ENCODE measurements at places on chromosomes 6 and 20.

GRCh38 chr20:39853636-39854035 is 835.4 kb downstream of the MAFB start:
- no peak for DNase-seq

- no peak for DNase-seq
Measured at GRCh38 chr6:119267126-119267905, 82.2 kb downstream of the MAN1A1 start.

- DNase-seq: no peak
Measured at GRCh38 chr6:168496997-168497331, 56.0 kb downstream of the SMOC2 start.

GRCh38 chr6:105458551-105458950 is 55.7 kb upstream of the PREP start:
- DNase-seq: no peak

- DNase-seq: no peak
Measured at GRCh38 chr6:145454006-145454405, 281.3 kb downstream of the EPM2A start.

- no peak for DNase-seq
Measured at GRCh38 chr20:39462416-39462945, 500.3 kb downstream of the DHX35 start.

GRCh38 chr6:149983145-149983544 is 19.4 kb downstream of the ULBP1 start:
- DNase-seq: no peak

DNA sequence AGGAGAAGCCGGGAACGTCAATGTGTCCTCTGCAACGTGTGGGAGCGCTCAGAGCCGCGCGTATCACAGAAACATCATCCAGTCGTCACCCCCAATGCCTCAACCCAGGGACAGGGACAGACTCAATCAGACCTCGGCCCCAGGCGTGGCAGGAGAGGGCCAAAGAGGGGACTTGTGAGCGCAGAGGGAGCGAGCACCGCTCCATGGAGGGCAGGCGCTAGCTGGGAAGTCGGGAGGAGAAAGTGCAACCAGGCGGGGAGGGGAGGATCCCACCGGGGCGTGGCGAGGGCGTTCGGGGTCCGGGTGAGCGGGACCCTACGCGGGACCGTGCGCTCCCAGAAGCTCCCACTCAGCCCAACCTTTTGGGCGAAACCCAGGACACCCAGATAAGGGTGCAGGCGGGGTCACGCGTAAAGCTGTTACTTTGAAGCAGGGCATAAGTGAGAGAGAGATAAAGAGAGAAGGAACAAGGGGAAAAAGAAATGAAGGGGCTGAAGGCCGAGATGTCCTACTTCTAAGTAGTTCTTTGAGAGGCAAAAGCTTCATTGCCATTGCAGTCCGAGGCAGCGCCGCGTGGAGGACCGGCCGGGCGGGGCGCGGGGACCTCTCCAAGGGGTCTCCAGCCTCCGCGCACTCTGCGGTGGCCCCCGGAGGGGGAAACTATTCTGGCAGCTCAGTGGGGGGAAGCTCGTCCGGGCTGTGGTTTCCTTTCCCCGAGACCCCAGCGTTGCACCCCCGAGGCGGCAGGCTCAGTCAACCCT is 862 bp upstream of the SOBP start:
- DNase-seq: no peak

DNA sequence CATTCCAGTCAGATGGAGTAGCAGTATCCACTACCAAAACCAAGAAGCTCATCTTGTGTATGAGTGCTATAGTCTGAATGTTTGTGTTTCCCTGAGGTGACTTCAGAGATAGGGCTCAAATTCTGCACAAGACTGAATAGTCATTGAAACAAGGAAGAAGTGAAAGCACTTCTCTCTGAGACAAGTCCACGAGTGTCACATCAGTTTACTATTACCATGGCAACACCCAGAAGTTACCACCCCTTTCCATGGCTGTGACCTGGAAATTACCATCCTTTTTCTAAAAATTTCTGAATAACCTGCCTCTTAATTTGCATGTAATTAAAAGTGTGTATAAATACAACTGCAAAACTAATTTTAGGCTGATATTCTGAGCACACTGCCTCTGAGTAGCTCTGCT is 682.1 kb upstream of the ADGRB3 start:
- DNase-seq: no peak

- DNase-seq: no peak
Measured at GRCh38 chr6:28215425-28215824, 9.7 kb upstream of the ZSCAN9 start.

DNA sequence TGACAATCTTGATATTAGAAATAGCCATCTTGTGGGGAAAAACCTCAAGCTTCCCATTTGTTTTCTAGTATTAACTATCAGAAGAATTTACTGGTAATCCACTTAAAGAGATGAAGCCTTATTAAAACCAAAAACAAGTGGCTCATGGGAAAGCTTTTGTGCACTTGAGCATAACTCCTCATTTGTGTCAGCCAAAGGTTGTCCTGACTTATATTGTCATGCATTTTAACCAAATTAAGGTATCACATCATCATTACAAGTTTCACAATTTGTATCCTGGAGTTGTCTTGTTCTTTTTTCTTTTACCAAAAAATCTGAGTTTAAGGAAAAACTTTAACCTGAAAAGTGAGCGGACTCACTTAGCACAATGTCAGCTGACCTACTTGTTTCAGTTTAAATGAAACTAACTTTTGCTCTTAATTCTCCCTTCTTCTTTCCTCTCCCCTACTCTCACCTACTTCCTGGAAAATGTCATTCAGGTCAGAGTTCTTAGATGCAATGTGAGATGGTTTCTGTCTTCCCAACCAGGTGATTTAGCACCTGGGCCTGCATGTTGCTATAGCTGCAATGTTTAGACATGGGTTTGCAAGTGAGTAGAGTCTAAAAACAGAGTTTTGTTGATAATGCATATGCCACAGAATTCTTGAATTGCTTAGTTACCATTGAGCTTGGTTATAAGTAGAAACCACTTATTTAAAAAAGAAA is 82.8 kb downstream of the TNFAIP3 start:
- no peak for DNase-seq

GRCh38 chr6:10383331-10384090 is 31.4 kb downstream of the TFAP2A start:
- DNase-seq: peak; percentile 72

DNA sequence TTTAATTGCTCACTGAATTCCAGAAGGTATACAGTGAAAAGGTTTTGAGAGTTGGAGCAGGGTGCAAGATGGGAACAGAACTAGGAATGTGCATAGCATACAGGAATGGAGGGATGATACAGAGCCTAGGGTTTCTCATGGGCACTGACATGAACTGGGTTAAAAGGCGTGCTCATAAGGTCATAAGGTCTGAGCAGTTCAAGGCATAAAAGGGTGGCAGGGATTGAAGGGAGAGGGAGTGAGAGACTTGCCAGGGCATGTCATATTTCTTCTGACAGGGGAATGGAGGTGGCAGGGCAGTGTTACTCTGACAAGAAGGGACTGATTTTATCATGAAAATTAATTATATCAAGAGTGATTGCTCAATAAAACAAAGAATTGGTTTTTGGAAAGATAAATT is 4.7 kb downstream of the MLIP start:
- no peak for DNase-seq

GRCh38 chr20:47233333-47234188 is 122.9 kb downstream of the ZMYND8 start:
- DNase-seq: no peak

DNA sequence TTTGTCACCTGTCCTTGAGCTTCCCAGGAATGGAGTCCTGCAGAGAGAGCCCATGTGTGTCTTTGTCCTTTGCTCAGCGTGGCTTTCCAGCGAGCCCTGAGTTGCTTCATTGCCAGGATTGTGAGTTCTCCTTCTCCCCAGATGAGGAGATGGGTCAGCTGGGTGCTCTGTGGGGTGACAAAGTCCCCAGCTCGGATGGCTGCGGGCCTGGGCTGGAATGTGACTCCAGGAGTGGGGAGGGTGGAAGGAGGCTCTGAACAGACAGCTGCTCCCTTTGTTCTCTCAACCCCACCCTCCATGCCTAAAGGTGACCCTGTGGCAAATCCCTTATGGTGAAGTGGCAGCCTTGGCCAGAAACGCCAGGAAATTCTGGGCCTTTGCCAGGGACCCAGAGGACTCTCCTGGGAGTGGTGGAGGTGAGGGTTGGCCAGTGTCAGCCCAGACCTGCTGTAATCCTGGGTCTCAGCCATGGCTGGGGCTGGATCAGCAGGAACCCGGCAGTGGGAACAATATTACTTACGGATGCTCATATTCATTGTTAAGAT is 44.4 kb upstream of the CST5 start:
- DNase-seq: no peak

GRCh38 chr6:36368921-36369865 is 18.3 kb downstream of the ETV7 start:
- DNase-seq: no peak

DNA sequence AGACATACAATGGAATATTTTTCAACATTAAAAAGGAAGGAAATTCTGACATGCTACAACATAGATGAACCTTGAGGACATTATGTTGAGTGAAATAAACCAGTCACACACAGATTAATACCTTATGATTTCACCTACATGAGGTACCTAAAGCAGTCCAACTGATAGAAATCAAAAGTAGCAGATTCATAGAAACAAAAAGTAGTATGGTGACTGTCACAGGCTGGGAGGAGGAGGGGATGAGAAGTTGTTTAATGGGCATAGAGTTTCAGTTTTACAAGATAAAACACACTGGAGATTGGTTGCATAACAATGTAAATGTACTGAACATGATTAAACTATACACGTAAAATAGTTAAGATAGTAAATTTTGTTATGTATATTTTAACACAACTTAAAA is 48.5 kb upstream of the OLIG3 start:
- no peak for DNase-seq

- DNase-seq: no peak
Measured at GRCh38 chr6:78578430-78578829, 288.9 kb upstream of the IRAK1BP1 start.

DNA sequence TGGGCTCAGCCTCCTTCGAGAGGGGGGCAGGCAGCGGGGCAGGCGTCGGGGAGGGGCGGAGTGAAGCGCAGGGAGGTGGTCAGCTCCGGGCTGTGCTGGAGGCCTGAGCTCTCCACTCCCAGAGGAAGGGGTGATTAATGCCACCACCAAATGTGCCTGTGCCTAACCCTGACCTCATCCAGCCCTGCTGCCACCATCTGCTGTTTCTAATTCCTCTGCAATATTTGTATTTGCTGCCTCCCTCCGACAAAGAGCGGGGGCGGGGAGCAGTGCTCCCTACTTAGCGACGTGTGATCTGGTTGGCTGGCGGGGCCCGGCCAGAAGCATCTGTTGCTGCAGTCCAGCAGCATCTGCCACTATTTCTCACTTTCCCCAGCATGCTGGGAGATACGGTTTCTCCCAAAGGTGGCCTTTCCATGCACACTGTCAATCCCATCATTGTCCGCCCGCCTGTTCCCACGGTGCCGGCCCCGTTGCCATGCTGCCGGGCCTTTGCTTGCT is 47.0 kb downstream of the DLL1 start:
- DNase-seq: no peak

- no peak for DNase-seq
Measured at GRCh38 chr6:3045777-3046176, 22.5 kb upstream of the RIPK1 start.

GRCh38 chr6:26211963-26212362 is 124.7 kb downstream of the HFE start:
- no peak for DNase-seq

- DNase-seq: no peak
Measured at GRCh38 chr6:107493158-107494057, 3.5 kb downstream of the SOBP start.

DNA sequence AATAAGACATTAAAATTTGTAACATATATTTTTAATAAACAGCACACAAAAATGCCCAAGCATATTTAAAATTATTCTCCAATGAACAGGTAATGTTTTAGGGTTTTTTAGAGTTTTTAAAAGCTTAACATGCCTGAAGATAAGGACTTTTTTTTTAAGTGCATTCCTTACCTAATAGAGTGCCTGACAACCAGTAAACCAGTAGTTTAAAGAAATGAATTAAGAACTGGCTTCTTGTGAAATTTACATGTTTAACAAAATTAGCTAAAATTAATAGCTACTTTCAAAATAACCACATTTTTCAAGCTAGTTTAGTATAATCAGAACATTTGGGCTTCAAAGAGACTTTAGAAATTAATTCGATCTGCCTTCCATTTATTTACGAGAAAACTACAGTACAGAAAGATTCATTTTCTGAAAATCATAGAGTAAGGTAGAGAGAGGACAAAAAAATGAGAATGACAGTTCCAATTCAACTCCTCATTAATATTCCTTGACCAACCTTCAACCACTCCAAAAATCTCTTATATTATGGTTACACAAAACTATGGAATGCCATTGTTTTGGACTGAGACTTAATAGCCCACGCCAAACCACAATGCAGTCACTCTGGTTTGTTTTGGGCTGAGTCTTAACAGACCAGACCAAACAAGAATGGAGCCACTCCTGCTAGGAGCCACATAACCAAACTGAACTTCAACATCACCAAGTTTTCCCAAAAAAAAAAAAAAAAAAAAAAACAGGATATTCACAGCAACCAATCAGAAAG is 5.7 kb upstream of the PLN start:
- no peak for DNase-seq

- DNase-seq: no peak
Measured at GRCh38 chr6:156950531-156950930, 173.4 kb downstream of the ARID1B start.

DNA sequence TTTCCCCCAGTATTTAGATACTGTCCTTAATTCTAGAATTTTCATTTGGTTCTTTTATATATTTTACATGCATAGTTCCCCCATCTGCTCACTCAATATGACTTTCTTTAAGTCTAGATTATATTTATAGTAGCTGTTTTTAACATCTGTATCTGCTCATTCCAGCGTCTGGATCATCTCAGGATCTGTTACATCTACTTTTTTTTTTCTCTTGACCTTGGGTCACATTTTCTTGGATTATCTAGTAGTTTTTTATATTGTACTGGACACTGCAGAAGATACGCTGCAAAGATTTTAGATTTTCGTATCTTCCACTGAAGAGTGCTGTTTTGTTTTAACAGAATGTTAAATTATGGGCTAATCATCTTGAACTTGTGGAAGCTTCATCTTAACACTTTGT is 20.7 kb downstream of the RAB22A start:
- DNase-seq: no peak
